ENCODE measurements at places on chromosomes 1 and 21. TPM values are rescaled to one million over a fixed set of nuclear protein-coding genes. Genes with fewer than 3 reads are reported as not detected.

DNA sequence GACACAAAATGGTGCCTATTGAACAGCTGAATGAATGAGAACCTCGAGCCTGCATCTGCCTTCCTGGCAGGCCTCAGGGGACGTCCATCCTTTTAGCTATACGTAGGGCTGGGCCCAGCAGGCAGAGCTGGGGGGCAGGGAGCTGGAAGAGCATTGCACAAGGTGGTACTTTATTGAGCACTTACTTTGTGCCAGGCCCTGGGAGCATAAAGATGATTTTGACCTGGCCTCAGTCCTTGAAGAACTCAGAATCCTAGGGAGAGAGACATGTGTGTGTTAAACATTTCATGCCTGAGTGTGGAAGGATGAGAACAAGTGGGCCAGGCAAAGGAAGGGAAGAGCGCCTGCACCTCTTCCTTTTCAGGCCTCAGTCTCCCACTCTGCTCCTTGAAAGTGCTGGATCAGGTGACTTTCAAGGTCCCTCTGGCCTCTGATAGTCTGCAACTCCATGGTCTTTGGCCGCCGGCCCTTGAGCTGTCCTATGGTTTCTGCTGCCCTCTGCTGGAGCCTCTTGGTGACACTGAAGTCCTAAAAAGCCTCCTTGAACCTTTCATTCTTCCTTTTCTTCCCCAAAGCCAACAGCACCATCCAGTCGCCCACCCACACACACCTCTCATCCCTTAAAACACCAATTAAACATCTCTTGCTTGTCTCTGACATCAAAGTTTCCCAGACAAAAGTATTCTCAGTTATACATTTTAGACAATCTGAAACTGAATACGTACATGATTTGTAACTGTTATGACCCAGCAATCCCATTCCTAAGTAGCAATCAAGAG is 3.5 kb upstream of the PEAR1 start:
- peak; percentile 92 for DNase-seq

Gene TYW3
- 0.42 TPM for polyA plus RNA-seq

Gene SH2D2A
- not detected for polyA plus RNA-seq

DNA sequence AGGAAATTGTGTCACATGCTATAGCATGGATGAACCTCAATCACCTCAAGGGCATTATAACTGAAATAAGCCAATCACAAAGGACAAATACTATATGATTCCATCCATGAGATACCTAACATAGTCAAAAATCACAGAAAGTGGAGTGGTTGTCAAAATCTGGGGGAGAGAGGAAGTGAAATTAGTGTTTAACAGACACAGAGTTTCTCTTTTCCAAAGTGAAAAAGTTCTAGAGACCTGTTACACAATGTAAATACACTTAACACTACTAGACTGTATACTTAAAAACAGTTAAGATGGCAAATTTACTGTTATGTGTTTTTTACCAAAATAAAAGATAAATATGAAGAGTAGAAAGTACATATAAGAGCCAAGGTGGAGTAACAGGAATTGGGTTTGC is 31.8 kb downstream of the ZNF644 start:
- DNase-seq: no peak

Measured in hepatocyte (in vitro differentiated cells).